ENCODE measurements at places on chromosomes 5 and 9.
A peak's percentile ranks its signal among the peaks of the same experiment; 100 is the strongest.

- DNase-seq: no peak
Observed at GRCh38 chr5:158309088-158309807, 450.3 kb upstream of the CLINT1 start.

GRCh38 chr5:78006449-78006848 is 230.3 kb upstream of the TBCA start:
- no peak for DNase-seq

GRCh38 chr5:58735637-58736036 is 152.8 kb downstream of the RAB3C start:
- no peak for DNase-seq

DNA sequence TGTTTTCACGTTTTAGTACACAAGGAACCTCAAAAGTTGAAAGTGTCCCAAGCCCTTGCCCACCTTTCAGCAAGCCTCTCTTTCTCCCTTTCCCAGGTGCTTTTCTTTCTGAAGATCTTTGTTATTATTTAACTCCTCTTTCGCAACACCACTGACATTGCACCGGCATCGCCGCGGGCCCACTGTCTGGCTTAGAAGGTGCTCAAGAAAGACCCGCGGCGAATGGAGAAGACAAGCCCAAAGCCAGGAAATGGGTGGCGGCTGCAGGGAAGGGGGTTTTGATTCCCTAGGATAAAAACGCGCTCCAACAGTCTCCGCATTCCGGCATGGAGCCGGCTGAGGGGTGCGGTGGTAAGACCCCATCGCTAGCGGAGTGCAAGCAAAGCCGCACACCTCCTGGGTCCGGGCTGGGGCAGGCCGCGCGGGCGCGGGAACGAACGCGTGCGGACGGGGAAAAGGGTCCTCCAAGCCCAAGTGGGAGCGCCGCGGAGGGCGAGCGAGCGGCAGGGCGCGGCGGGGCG is 404 bp upstream of the AFAP1L1 start:
- no peak for DNase-seq

DNA sequence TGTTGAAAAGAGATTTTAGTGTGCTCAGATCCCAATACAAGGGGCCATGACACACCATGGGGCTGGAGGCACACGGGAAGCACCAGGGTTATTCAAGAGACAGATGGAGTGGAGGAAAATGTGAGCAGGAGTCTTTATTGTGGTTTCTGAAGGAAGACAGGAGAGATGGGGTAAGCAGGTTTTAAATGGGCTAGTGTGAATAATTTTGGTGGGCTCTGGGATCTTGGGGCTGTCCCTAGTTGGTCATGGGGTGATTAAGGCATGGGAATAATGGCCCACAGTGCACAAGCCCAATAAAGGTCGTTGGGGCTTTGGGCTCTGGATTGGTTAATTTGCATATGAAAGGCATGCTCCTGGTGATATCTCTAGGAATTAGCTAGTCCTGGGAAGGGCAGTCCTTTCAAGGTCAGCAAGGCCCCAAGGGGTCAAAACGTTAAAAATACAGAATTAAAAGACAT is 3.6 kb upstream of the SCGB3A2 start:
- DNase-seq: no peak

GRCh38 chr5:17743580-17744435 is 109.5 kb downstream of the TAF11L14 start:
- DNase-seq: peak; percentile 8

DNA sequence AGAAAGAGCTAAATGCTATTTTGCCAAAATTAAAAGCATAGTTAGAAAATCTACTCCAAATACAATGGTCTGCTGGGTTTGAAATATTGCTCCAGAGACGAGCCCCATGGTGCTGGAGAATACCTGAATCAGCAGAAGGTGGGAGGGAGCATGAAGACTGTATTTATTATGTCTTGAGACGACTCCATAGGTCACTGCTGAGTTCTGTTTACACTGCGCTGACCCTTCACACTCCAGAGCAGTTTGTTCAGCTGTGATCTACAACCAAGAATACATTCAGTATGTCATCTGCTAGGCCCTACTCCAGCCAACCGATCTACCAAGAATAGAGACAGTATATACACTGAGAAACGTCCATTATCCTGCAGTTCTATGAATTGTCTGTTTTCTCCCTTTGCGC is 150.5 kb downstream of the TLE1 start:
- no peak for DNase-seq

DNA sequence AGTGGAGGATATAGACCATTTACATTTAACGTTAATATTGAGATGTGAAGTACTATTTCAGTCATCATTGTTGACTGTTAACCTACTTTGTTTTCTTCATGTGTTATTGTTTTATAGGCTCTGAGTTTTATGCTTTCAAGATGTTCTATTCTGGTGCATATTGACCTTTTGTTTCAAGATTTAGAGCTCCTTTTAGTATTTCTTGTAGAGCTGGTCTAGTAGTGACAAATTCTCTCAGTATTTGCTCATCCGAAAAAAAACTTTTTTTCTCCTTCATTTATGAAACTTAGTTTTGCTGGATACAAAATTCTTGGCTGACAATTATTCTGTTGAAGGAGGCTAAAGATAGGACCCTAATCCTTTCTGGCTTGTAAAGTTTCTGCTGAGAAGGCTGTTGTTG is 91.3 kb downstream of the INVS start:
- no peak for DNase-seq

DNA sequence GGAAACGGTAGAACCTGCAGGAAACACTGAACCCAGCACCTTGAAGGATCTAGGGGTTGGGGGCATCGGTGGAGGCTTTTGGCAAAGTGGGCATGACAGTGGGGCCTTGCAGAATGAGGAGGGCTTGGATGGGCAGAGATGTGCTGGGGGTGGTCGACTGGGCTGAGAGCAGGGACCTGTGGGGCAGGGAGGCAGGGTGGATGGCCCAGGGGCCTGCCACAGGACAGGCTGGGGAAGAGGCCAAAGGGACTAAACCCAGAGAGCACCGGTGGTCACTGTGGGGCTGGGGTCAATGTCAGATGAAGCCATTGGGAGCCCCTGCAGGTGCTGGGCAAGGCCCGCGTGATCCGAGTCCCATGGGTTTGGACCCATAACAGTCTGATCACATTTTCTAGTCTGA is 175.3 kb downstream of the DAB2IP start:
- no peak for DNase-seq

DNA sequence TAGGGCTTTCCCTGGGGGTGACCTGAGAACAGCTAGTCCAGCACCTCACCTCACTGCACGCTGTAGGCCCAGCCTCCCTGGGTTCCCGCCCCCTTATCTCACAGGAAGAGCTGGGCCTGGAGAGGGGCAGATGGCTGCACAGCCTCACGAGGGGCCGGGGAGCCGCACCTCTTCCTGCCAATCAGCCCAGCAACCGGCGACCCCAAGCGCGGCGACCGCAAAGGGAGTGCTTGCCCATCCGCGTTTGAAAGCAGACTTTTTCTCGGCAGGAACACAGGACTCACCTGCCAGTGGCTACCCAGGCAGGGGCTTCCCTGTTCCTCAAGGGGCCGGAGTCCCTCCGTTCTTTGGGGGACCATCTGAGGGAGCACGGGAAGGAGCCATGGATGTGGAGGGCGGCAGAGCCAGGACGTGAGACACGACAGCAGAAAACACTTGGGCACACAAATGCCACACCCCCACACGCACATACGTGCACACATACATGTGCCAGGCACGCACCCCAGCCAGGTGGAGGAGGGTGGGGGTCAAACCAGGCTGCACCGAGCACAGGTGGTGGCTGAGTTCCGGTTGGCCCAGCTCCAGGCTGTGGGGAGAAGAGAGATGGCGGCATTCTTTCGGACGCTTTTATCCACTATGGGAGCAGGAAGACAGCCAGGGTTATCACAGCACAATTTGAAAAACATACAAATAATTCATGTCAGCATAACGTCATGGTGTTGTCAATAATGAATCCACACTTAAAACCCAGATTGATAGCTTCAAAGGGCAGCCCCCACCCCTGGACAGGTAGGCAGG is 11.3 kb downstream of the TMEM250 start:
- DNase-seq: no peak

- no peak for DNase-seq
Observed at GRCh38 chr5:115685490-115685889, 59.7 kb upstream of the TMED7 start.

GRCh38 chr5:40678460-40679147 is 1.1 kb upstream of the PTGER4 start:
- DNase-seq: no peak

- DNase-seq: no peak
Observed at GRCh38 chr5:55993013-55993412, 1.8 kb downstream of the IL6ST start.

GRCh38 chr5:21236104-21236503 is 1248.1 kb upstream of the CDH18 start:
- no peak for DNase-seq

DNA sequence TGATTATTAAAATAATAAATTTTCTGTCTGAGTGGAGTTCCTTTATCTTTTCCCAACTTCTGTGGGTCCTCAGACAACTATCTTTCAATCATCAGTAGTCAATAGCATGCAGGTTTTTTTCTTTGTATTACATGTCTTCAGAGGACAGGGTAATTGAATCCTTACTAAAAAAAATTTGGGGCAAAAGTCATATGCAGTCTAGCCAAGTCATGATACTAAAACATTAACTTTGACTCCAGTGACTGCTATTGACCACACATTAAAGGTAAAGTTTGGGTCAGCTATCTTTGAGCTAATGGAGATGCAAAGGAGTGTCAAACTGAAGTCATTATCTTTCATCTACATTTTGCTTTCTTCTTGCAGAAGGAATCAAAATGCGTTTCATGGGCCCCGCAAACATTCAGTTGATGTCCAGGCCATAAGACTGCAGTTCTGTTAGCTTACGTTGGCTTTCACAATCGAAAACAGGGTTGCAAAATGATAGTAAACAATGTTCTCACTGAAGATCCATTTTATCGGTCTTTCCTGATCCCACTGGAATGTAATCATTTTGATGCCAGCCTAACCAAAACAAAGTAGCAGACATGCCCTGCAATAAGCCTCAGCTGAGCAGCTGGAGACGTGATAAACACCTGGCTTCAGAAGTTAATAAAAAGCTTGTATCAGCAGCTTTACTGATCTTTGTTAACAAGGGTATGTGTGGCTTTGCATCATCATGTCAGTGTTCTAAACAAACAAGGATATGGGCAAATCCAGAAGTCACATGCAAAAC is 186.1 kb upstream of the PRLR start:
- DNase-seq: no peak

- peak; percentile 6 for DNase-seq
Observed at GRCh38 chr9:75891277-75891741, 836 bp downstream of the PCSK5 start.

GRCh38 chr9:131835151-131835910 is 95.5 kb upstream of the RAPGEF1 start:
- no peak for DNase-seq

DNA sequence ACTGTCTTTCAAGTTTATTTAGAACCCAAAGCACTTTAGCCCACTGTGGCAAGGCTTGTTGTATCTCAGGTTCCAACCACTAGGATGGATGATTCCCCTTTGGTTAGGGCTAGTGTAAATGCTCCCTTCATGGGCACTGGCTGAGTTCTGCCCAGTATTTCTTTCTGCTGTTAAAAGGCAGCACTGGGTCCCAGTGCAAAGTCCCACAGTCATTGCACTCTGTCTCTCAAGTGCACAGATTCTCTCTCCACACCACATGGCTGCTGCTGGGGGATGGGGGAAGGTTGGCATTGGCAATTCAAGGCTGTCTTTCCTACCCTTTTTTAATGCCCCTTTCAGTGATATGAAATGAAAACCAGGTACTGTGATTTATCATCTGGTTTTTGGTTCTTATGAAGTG is 7.2 kb upstream of the NPR3 start:
- DNase-seq: no peak

DNA sequence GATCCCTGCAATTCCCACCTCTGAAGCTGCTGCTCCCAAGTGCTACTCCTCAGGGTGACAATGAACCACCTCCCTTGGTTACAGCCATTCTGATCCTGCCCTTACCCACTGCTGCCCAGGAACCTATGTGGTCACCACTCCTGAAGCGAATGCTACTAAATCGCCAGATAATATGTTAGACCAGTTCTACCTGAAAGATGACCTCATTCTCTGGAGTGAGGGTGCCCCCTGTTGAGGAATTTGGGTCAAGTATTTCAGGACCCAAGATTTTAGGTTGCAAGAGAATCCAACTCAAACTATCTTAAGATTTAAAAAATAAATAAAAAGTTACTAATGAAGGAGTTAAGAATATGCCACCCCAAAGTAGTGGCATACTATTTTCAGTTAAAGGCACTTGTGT is 5.8 kb upstream of the SNAPC3 start:
- DNase-seq: peak; percentile 22

- DNase-seq: no peak
Observed at GRCh38 chr5:66570201-66570600, 26.0 kb upstream of the MAST4 start.

DNA sequence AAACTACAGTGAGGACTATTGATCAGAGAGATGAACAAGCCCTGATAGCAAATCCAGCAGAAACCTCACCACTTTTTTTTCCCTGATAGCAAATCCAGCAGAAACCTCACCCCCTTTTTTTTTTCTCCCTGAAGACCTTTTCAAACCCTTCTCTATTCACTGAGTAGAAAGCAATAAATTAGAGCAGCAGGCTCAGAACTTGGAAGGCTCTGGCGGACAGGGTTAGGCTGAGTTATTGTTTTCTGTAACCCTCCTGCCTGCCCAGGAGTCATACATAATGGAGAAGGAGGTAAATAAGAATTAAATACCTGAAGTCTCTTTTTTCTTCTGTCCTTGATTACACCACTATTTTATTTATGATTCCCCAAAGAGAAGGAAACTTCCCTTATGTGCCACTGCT is 136.3 kb upstream of the SNX2 start:
- no peak for DNase-seq

DNA sequence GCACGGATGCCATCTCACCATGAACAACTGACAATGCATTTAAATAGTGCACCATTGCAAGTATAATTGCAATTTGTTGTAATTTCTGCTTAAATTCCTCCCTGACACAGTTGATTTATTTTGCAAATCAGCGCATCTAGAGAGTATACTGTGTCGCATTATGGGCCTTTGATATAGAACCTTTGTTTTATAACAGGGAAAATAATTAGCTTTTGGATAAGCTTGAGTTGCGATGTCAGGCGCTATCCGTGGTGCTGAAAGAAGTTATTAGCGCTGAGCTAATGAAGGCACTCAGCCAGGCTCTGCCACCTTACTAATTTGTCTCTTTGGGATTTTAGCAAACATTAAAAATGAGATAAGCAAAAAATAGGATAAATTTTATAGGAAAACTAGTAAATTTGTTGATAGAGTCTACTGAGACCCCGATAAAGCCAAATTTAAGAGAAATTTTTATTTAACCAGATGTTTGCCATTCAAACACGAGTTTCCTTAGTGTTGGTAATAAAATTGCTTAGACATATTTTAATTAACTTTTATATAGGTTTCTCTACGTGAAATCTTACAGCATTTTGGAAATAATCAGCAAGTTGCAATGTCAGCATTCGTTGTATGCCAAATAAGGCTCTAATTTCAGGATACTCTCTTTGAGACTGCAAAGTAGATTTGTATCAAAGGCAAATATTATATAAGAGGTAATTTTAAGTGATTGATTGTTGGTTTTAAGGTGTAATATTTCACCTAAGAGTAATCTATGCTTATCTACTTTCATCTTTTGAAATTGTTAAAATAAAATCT is 355.5 kb downstream of the TLR4 start:
- no peak for DNase-seq

- DNase-seq: no peak
Observed at GRCh38 chr9:114153761-114154599, 1.4 kb upstream of the COL27A1 start.
